ENCODE measurements at places on chromosomes 16 and 17.

GRCh38 chr17:13596241-13596923 is 5.3 kb downstream of the HS3ST3A1 start:
- DNase-seq: no peak

DNA sequence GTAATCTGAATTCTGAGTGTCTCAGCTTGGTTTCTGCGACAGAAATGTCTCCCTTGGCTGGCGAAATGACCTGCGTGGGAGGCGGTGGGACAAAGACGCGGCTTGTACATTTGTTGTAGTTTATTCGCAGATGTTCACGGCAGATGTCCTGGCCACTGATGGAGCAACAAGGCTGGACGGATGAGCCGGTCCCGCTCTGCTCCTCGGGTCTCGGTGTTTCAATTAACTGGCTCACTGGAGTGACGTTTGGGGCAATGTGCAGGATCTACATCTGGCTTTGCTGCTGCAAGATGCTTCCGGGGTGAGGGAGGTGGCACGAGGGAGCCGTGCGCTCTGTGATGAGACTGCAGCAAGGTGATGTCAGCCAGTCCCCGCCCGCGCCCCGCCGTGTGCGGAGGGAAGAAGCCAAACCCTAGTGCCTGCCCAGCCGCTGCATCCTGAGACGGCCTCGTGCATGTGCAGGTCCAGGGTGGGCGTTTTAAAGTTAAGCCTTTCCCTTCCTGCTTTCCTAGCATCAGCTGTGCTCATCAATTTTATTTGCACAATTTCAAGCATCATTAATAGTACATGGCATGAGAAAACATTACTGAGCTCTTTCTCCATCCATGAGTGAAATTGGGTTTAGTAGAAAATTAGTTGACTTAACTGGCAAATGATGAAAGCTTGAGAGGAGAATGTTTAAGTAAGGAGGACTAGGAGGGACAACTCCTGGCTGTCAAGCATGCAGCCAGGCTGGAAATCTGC is 44.4 kb downstream of the MGAT5B start:
- no peak for DNase-seq

DNA sequence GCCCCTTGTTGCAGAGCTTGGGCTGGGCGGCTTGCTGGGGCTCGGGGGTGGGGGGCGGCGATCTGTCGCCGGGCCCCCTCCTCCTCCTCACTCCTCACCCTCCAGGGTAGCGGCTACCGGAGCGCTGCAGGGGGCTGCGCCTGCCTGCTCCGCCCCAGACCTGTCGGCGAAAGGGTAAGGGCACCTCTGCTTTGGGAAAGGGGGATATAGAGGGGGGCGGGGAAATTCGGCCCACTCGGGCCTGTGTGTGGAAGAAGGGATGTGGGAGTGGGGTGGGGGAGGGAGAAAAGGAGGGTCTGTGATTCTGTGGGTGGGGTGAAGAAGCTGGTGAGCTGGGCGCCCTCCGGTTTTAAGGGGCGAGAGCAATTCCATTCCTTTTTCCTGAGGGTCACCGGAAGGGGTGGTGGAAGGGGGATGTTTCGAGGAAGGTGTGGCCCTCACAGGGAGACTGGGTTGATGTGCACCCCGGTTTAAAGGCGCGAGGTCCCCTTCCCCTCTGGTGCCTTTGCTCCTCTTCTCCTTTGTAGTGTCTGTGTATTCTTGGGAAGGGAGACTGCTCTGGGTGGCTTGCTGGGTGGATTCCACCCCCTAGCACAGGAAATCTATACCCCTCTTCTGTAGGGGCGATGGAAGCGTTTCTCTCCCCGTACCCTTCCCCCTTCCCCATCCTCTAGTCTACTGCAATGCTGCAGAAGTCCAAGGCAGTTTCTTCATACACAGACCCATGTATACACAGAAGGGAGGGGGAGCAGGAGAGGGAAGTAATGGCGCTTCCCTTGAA is 878 bp downstream of the TAOK1 start:
- no peak for DNase-seq

- no peak for DNase-seq
These were observed 70.9 kb upstream of the N4BP1 start for GRCh38 chr16:48680881-48681280.

DNA sequence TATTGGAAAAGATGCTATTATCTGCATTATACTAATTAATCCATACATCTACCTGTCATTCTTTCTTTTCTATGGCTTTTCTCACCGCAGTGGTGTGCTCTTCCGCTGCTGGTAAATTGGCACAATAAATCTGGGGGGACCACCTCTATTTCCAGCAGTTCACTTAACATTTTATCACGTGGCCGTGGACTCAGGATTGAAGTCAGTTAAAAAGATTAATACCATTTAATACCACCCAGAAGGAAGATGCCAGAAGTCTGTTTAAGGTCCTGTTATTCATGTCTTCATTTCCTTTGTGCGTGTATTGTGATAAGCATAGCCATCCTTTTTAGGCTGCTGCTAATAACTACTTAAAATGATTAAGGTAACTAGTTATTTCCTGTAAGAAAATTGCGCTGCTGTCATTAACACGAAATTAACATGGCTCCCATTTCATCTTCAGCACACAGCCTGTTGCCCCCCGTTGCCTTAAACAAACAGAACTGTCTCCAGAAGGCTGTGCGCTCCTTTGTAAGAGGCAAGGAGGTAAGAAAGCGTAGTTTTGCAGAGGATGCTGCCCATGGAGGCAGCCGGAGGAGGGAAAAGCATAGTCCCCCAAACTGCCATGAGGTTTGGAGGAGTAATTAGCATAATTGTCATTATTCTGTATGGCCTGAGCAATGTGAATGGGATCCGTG is 414.4 kb downstream of the UTP18 start:
- DNase-seq: no peak
